ENCODE measurements at places on chromosomes 6 and 20.

- DNase-seq: no peak
Measured at GRCh38 chr6:7770601-7771000, 44.7 kb downstream of the BMP6 start.

GRCh38 chr6:45454008-45454911 lies 76.5 kb upstream of the SUPT3H start:
- DNase-seq: peak; percentile 30

- no peak for DNase-seq
Measured at GRCh38 chr20:43681468-43681942, 14.6 kb downstream of the MYBL2 start.

GRCh38 chr6:492178-492577 lies 100.6 kb downstream of the IRF4 start:
- DNase-seq: no peak

- DNase-seq: no peak
Measured at GRCh38 chr6:133456439-133456838, 215.3 kb downstream of the EYA4 start.

GRCh38 chr20:49104365-49104648 lies 58.2 kb downstream of the CSE1L start:
- DNase-seq: no peak

- DNase-seq: no peak
Measured at GRCh38 chr20:63549019-63549418, 1.5 kb upstream of the SRMS start.
